ENCODE measurements at places on chromosomes 2 and 18.

DNA sequence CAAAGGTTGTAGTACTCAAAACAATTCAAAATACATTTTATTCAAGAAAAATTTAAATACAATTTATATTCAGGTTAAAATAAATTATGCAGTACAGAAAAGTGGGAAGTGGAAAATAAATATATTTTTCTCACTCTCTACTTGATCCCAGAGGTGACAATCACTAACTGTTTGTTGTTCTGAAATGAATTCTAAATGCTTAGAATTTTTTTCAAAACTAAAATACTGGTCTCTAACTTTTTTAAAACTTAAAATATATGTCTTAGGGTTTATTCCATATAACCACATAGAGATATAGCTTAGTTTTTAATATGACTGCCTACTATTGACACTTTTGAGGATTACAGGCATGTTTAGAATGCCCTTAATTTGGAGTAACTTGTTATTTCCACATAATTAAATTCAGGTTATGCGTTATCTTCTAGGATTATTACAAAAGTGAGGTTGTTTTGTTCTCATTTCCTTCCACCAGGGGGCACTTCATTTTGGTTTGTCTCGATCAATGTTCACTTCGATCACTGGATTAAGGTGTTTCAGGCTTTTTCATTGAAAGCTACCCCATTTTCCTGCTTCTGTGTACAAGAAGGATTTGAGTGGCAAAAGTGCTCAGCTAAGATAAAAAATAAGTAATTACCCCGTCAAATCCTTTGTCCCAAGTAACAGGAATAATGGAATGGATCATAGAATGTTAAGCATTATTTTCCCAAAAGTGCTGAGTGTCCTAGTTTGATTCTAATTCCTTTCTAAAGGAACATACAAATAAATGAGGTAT is 27.1 kb upstream of the TFPI start:
- DNase-seq: no peak

DNA sequence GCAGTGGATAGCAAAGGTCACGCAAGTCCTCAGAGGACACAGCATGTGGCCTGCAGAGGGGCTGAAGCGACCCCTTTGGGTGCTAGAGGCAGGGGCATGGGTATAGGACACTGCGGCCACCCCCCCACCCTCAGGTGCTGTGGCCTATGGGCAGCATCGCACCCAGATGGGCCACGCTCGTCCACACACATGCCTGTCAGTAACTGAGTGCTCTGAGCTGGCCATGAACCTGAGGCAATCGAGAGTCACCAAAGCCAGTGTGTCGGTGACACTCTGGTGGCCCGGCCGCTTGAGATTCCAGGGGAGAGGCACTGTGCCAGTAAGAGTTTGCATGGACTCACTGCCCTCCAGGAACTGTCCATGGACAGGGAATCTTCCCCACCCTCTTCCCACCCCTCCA is 22.7 kb upstream of the PTPN2 start:
- no peak for DNase-seq

- DNase-seq: peak; percentile 79
Observed at GRCh38 chr2:64259312-64259711, 115.1 kb upstream of the PELI1 start.

DNA sequence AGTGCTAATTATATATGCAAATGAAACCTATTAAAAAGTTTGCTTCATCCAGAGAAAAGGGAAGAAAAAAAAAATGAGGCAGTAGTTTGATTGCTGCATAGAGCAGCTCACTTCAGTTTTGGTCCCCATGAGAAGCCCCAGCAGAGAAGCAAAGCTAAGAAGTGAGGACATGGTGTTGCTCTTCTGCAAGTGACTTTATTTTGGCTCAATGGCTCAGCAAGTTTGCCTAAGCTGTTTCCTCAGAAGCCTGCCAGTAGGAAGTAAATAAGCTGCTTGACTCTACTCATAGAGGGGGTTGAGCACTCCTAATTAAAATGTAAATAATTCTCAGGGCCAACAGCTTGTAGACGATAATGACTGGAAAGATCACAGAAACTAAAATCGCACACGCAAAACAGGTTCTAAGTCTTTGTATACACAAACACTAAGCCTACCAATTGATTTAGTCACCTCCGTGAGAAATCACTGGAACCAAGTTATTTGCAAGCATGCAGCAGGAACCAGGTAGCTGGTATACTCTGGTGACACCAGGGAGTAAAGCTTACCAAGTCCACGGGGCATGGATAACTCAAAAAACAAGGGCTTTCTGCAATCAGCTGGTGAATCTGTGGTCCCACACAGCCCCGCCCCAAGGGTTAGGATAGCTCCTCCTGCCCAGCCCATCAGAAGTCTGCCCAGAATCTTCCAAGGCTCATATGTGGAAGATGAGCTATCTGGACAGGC is 39.7 kb upstream of the NABP1 start:
- DNase-seq: no peak

GRCh38 chr2:18833941-18834340 is 244.6 kb upstream of the NT5C1B start:
- no peak for DNase-seq

DNA sequence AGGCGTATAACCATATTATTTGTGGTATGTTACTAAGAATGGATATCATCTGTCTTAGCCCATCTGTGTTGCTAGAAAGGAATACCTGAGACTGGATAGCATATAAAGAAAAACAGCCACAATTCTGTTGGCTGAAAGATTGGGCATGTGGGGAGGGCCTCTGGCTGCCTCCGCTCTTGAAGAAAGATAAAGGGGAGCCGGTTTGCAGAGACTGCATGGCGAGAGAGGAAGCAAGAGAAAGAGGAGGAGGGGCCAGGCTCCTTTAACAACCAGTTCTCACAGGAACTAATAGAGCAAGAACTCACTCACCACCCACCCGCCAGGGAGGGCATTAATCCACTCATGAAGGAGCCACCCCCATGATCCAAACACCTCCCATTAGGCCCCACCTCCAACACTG is 29.2 kb upstream of the UXS1 start:
- DNase-seq: no peak

DNA sequence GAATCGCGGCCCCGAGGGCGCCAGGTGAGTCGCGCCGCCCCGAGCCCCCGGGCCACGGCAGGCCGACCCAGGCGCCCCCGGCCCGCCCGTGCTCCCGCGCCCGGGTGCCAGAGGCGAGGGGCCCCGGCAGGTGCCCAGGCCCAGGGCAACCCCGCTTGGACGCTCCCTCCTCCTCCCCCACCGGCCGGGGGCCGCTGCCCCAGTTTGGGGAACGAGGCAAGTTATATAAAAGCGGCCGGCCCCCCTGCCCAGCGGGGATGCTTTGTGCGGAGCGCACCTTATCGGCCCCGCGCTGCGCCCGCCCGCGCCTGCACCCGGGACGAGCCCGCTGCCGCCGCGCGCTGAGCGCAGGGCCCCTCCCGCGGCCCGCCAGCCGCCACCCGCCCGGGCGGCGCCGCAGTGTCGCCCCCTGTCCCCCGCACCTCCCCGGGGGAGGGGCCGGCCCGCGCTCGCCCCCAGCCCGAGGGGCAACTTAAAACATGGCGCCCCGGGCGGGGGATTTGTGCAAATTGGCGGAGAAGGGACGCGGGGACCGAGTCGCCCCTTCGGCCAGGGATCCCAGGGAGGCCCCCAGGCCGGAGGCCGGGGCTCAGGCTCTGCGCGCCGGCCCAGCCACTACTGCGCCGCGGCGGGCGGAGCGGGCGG is 639 bp downstream of the EPB41L3 start:
- no peak for DNase-seq

DNA sequence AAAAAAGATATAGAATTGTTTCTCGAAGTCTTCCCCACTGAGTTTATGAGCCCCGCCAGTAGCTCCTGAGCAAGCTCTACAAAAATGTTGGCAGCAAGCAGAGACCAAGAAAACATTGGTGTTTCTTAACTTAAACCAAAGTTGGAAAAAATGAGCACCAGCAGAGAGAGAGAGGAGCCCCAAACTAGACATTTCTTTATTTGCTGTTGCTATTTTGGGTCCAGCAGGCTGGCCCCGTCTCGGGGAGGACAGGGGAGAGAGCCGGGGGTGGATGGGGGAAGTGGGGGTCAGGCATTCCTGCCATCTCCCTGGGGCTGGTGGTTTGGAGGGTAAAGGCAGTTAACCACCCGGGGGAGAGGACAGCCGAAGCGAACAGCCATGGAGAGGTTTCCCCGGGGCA is 113.0 kb downstream of the DYSF start:
- DNase-seq: no peak

DNA sequence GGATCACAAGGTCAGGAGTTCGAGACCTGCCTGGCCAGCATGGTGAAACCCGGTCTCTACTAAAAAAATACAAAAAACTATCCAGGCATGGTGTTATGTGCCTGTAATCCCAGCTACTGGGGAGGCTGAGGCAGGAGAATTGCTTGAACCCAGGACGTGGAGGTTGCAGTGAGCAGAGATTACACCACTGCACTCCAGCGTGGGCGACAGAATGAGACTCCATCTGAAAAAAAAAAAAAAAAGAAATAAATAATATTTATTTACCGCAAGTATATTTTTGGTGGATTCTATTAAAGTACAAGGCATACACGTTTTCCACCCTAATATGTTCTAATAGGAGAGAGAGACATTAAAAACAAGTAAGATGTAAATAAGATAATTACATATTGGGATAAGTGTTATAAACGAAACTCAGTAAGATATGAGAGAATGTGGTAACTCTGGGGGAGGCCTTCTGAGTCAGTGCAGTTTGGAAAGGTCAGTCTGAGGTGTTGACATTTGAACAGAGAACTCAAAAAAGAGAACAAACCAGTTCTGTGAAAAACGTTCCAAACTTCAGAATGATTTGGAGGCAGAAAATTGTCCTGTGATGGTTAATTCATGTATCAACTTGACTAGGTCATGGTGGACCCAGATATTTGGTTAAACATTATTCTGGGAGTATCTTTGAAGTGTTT is 8.8 kb upstream of the POLI start:
- no peak for DNase-seq

GRCh38 chr2:7730449-7730848 is 813.2 kb downstream of the RNF144A start:
- DNase-seq: no peak

GRCh38 chr18:55605733-55606338 is 17.8 kb upstream of the TCF4 start:
- no peak for DNase-seq

DNA sequence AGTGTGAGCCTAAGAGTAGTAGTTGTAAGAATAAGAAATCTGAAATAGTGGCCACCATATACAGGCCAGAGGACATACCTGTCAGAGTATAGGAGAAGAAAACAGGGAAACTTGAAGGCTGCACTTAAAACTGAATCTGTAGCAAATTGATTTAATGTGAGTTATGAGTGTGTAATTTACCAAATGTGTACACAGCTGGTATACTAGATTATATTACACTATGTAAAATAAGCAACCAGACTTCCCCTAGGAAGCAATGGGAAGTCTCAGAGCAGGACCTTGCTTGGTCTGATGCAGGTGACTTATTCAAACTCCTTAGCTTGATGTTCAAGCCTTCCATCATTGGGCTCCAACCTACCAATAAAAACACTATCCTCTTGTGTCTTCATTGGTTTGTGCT is 17.3 kb upstream of the EPC2 start:
- no peak for DNase-seq

GRCh38 chr2:220569112-220569897 is 941.9 kb downstream of the SLC4A3 start:
- DNase-seq: no peak

GRCh38 chr2:225740086-225740485 is 340.6 kb downstream of the NYAP2 start:
- no peak for DNase-seq

DNA sequence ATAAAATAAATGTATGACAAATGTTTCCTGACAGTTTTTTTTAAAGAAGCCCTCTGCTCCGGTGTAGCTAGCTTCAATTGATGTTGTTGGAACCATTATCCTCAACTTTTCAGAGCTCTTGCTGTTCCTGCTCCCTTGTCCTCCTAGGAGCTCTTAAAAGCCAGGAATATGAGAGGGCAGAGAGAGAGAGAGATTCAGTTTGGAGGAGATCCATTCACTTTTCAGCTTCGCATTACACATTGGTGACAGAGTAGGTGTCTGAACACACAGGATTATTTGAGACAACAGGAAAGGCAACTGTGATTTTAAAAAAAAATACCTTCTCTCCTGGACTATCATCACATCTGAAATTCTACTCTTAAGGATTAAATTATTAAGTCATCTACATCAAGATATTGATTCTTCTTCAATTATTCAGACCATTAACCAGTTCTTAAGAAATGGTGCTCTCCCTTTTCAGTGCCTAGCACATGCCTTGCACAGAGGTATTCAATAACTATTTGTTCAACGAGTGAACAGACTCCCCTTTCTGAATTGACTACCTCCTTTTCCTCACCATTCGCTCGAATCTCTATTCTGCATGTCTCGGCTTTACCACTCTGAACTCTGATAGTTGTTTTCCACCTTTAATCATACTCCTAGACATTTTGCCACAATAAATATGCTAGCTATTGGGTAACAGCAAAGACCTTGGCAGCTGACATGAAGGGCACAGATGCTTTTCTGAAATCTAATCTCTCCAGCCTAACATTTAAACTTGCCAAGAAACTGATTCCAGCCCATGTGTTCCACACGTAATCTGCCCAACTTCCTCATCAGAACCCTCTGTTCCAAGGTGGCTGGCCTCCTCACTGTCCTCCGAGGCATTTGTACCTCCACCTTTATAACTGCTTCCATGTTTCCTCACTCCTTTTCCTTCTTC is 28.6 kb upstream of the SLC35F5 start:
- no peak for DNase-seq

DNA sequence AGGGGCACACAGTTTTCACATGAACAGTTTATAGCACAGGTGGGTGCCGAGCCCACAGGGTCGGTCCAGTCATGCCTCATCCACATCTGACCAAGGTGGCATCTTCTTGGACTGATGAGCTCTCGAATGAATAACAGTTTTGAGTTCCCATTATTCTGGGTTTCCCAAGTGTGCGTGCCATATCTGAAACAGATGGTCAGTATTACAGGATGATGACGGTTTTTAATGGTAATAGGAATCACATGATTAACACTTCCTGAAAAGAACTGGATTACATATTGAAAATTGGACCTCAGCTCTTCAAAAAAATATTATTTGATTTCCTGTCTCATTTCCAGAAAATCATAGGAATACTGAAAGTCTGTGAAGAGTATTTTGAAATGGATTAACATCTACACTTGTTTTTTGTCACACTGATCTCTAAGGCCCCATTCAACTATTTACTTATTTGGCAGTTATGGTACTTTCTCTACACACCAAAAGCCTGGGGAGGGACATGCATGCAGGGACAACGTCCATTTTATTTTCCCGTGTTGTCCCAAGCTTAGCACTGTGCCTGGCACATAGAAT is 22.2 kb upstream of the NAB1 start:
- no peak for DNase-seq

DNA sequence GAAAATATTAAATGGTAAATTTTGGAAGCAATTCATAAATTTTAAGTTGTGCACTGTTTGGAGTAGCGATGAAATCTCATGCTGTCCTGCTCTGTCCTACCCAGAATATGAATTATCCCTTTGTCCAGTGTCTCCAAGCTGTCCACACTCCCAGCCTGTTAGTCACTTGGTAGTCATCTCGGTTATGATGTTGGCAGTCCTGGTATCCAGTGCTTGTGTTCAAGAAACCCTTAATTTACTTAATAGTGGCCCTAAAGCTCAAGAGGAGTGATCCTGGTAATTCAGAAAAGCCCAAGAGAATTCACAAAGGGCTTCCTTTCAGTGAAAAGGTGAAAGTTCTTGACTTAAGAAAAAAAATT is 71.8 kb upstream of the STAM2 start:
- DNase-seq: no peak
